Stromal cell of bone marrow (primary cell): ENCODE measurements at places on chromosomes 16 and 17.

GRCh38 chr17:10657879-10658278 is 770 bp upstream of the MYH3 start:
- DNase-seq, result no peak

GRCh38 chr17:76485569-76485968 is 15.7 kb downstream of the RHBDF2 start:
- no peak for DNase-seq

GRCh38 chr17:7204828-7205461 is 14.7 kb downstream of the DLG4 start:
- DNase-seq, result peak; percentile 41

DNA sequence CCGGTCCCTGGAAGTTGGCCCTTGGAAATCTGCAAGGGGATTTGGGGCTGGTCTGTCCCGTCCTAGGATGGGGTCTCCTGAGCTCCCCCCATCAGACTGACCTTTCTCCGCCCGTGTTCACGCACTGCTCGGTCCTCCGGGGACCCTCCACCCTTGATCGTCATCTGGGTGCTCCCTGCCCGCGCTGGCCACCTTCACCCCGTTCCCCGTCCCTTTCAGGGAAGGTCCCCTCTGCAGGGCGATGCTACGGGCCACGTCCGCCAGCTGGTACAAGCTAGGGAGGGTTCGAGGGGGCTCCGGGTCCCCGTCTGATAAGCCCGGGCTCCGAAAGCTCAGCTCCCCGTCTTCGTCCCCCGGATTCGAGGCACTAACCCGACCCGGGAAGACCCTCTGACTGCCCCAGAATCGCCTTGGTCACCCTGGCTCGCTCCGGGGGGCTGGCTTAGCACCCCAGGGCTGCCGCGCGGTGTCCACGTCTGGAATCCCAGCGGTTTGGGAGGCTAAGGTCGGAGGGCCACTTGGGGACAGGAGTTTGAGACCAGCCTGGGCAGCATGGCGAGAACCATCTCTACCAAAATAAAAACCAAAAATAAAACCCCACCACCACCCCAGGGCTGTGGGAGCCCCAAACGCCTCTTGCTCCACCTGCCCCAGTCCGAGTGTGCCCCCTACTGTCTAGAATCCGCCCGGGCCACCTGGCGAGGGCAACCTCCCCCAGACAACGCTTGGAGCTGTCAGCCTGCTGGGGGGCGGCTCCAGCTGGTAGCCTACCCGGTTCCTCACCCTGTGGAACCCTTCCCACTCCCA is 1.1 kb upstream of the SLC43A2 start:
- no peak for DNase-seq

DNA sequence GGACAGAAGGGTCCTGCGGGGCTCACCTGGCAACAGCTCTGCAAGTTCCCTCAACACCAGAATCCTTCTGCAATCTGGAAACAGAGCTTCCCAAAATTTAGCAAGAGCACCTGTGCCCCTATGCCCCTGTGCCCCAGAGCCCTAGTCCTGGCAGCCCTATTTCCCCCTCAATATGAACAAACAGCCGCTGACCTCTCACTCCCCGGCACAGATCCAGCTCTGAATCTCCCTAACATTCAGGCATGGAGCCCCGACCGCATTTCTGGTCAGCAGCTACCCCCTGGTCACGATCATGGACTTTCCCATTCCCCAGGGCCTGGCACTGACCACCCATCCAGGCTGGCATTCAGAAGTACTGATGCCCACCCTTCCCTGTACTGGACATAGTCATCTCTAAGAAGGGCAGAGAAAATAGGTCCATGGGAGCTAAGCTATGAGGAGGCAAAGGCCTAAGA is 110.8 kb upstream of the SMURF2 start:
- no peak for DNase-seq

DNA sequence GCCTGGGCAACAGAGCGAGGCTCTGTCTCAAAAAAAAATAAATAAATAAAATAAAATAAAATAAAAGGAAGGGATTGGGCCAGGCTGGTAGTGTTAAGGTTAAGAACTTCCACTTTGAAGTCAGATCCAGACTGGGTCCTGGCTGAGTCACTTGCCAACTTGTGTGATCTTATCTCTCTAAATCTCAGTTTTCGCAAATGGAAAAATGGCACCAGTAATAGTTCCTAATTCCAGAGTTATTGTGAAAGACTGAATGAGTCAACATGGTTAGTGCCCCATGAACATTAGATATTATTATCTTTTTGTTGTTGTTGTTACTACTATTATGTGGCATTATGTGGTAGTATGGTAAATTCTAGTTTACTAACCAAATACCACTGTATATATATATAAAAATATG is 188.0 kb upstream of the AXIN2 start:
- DNase-seq, result no peak

DNA sequence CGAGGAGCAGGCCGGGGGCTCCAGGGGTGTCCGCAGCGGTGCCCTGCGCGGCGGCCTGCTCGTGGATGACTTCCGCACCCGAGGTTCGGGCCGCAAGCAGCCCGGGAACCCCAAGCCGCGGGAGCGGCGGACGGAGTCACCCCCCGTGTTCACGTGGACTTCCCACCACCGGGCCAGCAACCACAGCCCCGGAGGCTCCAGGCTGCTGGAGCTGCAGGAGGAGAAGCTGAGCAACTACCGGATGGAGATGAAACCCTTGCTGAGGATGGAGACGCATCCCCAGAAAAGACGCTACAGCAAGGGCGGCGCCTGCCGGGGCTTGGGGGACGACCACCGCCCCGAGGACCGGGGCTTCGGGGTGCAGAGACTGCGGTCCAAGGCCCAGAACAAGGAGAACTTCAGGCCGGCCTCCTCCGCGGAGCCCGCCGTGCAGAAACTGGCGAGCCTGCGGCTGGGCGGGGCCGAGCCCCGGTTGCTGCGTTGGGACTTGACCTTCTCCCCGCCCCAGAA is 75.8 kb downstream of the KLHDC4 start:
- no peak for DNase-seq

DNA sequence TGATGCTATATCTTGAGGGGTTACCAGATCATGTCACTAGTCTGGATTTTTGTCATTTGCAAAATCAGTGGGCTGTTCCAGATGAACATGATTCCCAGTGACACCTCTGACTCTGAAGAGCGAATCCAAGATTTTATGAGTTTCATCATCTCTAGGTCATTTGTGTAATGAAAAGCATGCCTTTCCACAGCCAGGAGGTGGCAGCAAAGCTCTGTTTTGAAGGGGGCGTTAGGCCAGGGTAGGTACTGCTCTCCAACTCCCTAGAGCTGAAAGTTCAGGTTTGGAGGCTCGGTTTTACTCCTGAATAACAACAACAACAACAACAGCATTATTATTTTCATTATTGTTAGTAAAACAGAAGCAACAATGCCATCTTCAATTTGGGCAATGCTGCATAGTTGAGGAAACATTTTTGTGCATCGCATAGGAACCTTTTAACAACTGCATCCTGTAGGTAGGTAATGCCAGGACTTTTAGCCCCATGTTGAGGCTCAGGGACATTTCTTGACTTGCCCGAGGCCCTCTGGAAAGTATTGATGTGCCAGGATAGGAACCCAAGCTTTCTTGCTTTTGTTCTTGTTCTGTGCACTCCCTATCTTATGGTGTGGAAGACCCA is 77.0 kb downstream of the MYH13 start:
- DNase-seq, result peak; percentile 21

DNA sequence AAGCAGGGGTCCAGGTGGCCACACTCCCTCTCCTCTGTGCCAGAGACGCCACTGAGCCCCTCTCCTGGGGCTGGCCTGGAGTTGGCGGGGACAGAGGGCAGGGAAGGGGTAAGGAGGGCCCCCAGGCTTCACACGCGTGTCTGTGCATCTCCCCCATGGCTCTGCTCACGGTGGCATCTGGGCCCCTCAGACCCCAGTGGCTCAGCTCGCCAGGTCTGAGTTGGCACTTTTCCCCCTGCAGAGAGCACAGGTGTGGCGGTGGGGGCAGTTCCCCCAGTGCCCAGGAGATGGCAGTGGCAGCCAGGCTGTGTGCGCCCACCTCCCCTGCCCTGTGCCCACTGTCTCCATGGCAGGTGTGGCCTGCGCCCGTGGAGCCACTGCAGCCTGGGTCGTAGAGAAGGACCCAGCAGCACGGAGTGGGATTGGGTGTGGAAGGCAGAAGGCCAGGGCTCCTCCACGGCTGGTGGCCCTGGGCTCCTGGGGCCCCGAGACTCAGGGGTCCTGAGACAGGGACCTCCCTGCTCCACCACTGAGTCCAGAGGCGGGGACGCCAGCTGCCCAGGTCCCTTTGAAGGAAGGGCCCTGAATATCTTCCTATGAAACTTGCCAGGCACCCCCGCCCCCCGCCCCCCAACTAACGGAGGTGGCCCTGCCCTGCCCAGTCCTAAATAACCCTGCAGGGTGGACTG is 4.3 kb upstream of the APRT start:
- no peak for DNase-seq

- no peak for DNase-seq
Observed at GRCh38 chr17:55743103-55743679, 7.7 kb upstream of the PCTP start.

- no peak for DNase-seq
Observed at GRCh38 chr16:57600048-57600835, 28.2 kb upstream of the ADGRG1 start.

- peak; percentile 64 for DNase-seq
Observed at GRCh38 chr17:78748730-78749317, 33.2 kb downstream of the CYTH1 start.

DNA sequence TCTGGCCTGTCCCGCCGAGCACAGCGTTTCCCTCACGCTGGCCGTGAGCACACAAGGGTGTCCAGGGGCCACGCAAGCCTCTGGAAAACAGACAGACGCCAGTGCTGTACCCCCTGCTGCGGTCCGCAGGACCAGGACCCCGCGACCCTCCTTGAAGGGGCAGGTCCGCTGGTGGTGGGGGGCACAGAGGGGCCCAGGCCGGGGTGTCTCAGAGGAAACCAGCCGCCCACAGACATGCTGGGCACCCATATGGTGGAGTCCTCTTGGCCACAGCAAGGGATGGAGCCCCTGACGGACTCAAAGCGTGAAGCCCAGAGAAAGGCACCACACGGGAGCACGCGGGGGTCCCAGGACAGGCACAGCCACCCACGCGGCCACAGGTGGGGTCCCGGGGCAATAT is 34.4 kb downstream of the METRNL start:
- DNase-seq, result no peak

- DNase-seq, result no peak
Observed at GRCh38 chr17:76677406-76677805, 33.4 kb downstream of the MXRA7 start.

DNA sequence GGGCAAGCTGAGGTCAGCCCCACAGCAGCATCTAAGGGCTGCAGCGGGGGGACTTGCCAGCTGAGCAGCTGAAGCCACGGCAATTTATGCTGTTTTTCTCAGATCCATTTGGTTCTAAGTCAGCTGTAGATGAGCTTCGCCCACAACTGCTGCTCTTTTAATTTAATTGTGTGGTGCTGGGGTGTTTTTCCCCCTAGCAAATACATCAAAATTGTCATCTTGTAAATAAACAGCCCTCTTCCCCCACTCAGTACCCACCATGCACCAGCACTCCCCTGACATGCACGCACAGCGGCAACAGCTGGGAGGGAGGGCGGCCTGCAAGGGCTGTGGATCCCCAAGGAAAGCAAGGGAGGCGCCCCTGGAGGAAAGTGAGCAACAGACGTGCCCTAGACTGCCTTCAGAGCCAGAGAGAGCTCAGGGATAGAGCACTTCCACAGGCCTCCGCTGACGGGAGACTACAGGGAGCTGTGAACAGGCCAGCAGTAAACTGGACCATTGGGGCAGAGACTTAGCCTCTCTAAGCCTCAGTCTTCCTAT is 149.5 kb downstream of the TMEM132E start:
- DNase-seq, result no peak

- no peak for DNase-seq
Observed at GRCh38 chr16:57785924-57786323, 16.4 kb downstream of the KIFC3 start.
